ENCODE measurements at places on chromosomes 5 and 9.

DNA sequence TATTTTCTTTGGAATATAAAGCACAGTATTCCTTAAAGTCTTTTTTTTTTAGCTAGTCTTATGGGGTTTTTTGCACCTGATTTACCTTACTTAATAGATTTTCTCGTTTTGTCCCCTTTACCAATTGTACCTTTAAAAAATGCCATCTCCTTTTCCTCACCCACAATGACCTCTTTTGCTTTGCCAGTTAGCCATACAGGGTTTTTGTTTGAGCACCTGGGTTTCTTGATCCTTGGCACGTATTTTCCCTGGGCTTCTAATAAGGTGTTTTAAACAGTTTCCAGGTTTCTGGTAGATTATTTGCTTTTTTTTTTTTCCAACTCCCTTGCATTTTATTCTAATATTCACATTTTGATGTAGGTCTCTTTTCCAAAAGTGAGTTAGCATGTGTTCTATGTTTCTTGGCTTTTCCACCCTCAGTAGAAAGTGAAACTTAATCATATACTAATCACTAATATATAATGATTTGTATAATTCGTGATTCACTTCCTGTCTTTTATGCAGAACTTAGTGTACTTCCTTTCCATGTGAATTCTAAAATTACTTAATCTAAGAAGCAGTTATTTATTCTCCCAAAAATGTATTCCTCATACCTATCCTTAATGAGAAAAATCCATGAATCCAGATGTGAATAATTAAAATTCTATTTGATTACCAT is 673.9 kb upstream of the RGMB start:
- no peak for DNase-seq

DNA sequence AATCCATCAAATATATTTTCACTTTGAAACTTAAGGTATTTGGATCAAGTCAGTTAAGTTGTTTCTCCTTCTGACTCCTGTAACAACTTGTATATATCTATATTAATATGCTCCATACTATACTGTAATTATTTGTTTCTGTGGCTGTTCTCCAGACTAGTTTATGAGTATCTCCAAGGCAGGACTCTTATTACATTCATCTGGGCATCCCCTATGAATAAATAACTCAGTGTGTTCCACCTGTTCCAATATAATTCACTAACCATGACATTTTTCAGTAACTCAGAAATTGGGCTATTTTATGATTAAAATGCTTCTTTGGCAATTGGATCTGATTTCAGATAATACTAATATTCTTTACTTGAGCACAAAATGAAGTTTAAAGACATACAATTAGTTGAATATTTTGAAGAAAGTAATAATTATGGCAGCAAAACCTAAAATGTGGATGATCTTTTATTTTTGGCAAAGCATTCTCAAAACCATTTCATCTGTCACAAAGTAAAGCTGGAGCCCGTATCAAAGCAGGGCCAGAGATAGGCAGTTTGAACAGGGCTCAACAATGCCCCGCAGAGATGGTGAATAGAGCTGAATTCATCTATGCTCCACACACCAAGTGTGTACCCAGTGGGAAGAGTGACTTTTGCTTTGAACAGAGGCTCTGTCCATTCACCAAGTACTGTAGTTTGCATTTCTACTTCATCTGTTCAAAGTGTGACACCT is 314.3 kb downstream of the PDE4D start:
- DNase-seq: no peak

DNA sequence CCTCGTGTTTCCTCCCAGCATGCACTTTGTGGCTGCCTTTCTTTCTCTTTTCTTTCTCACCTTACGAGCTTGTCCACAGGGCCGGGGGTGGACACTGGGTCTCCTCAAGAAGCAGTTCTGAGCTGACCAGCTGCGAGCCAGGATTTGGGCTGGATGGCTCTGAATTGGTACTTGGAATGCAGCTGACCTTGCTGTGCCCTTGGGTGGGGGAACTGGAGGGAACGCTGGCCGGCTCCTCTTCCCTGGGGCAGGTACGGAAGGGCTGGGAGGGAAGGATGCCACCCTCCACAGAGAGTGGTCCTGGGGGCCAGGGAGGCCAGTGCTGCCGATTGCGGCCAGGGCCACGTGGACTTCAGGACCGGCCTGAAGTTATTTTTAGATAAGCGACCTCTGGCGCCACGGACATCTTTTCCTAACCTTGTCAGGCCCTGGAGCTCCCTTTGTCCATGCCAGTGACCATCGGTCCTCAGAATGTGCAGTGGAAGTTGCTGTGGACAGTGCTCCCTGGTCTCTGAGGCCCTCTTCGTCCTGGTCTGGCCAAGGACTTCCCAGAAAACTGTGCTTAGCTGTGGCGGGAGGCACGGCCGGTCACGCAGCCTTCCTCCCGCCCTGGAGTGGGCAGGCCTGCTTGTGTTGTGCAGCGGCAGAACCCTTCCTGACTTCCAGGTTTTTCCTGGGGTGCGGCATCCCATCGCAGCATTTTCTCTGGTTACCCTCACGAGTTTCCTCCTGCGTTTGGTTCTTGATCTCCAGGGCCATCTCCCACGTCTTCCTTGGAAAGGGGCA is 13.5 kb upstream of the AHRR start:
- DNase-seq: no peak

- no peak for DNase-seq
Measured at GRCh38 chr5:54517174-54517511, 416 bp upstream of the SNX18 start.

DNA sequence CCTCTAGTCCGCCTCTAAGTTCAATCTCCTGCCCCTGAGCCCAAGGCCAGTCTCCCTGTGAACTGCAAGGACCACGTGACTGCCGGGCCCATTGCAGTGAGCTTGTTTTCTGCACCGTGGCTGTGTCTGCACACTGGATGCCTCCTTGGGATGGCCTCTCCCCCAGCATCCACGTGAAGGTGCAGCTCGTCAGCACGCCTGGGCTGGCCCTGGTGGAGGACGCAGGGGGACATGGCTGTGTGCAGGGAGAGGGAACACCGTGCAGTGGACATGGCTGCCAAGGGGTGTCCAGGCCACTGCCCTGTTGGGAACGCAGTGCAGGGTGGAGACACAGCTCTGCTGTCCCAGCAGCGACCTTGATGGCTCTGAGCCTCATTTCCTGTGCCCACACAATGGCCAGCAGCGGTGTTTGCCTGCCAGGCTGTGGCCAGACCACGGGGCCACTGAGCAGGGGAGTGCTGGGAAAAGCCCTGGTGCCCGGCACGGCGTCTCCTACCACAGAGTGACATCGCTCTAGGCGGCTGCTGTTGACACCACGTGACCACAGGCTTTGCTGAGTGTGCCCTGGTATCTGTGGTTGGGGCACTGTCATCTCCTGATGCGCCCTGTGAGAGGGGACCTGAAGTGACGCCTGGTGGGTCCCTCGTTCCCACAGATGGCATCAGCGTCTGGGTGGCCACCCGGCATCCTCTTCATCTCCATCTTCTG is 26.9 kb upstream of the EXOC3 start:
- DNase-seq: peak; percentile 42

DNA sequence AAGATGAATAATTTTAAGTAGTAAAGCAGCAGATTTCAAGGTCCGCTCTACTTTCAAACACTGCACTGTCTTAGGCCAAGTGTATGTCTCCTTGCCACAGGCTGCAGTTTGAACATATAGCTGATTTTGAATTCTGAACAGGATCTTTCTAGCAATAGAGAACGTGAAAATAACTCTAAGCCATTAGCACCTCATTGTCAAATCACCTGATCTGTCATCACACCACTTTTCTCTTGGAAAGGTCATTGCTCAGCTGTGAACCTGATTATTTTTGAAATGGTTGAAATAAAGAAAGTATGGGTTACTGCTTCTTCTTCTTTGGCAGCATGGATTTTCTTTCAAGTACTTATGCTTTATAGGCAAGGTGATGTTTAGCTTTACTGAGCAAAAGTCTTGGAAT is 357.0 kb upstream of the RORB start:
- DNase-seq: no peak

- no peak for DNase-seq
Measured at GRCh38 chr5:106964132-106964531, 706.6 kb downstream of the EFNA5 start.

DNA sequence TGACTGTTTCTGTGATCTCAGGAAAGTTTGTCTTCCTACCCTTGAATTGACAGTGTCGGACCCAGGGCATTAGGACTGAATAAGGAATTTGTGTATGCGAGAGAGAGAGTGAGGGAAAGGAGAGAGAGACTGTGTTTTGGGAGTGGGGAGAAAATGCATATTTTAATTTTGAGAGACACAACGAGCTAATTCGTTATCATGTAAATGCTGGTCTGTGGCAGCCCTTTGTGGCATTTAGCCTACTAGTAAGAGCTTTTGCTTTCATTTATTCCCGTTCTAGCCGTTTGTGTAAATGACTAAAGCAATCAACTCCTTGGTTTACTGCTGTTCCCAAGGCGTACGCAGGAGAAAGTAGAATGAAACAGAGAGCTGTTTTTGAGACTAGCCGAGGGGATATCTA is 79.8 kb upstream of the MAMDC2 start:
- DNase-seq: no peak

- DNase-seq: no peak
Measured at GRCh38 chr9:123454361-123454760, 98.4 kb downstream of the CRB2 start.

DNA sequence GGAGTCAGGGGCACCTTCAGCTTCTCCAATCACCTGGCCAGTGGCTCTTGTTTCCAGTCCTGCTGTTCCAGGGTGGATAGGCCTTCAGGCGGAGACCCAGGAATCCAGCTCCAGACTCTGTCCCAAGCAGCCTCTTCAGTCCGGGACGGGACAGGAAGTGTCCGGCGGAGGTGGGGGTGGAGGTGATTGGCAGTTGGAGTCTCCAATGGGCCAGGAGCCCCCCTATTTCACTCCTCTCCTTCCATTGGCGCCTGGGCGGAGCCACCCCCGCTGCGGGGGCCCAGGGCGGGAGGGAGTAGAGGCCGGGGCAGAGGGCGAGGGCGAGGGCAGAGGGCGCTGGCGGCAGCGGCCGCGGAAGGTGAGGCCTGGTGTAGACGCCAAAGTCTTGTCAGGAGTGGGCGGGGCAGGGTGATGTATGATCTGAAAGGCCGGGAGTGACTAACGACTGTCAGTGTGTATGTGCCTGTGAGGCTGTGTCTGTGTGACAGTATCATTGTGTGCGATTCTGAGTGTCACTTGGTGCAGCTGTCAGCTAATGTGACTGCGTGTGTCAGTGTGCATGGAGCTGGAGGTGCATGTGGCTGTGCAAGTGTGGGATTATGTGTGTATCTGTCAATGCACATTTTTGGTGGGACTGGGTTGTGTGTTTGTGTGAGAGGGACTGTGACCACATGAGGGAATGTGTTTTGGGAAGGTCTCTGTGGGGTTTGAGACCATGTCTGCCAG is at the start of gene IL11RA:
Gene IL11RA (plus strand): TSS at position 310 of the 726 bp plus-strand sequence. CDS start 3,033 bp downstream, outside the sequence.
- no peak for DNase-seq

DNA sequence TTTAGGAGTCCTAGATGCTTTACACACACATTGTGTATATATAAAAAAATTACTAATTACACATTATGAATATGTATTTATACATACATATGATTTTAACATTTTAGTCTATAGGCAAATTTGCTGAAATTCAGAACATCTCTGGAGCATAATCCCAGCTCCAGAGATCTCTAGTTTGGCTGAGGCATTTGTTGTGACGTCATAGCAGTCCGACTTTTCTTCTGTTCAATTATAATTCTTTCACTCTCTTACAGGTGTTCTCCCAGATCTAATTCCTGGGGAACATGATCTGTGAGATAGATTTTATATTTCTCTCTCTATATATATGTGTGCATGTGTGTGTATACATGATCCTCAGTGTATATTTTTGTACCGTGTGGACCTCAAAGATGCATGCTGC is 1876.2 kb downstream of the EFNA5 start:
- DNase-seq: no peak

DNA sequence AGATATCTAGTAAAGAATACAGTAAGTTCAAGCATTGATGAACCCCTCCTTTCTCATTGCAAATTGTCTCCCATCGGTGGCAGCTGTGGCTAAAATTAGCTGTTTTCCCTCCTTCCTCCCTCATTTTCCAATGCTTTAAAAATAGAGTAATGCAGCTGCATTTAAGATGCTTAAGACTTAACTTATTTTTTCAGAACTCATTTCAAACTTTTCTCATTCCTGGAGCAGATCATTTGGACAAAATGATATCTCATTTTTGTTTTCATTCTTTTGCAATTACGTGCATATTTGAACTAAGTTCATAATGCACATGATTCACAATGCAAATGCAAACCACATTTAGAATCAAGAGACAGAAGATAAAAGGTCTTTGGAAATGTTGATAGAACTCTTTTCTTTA is 14.6 kb downstream of the HSPB3 start:
- DNase-seq: no peak

DNA sequence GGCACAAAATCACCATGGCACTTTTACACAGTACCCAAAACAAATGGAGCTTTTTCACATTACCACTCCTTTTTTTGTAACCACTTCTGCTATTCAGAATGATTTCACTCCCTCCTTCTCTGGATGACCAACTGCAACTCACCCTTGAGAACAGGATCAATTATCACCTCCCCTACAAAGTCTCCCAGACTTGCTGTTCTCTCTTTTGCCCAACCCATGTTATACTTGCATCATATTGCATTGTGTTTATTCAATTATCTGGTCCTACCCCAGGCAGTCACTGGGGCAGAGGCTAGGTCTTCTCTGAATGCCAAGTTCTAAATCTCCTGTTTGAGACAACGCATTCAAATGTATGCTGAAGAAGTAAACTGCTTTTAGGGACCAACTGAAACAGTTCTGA is 96.0 kb downstream of the GPR21 start:
- no peak for DNase-seq

- peak; percentile 19 for DNase-seq
Measured at GRCh38 chr5:179612577-179613459, 10.7 kb downstream of the HNRNPH1 start.

- DNase-seq: no peak
Measured at GRCh38 chr5:102670224-102670836, 84.8 kb upstream of the PAM start.

DNA sequence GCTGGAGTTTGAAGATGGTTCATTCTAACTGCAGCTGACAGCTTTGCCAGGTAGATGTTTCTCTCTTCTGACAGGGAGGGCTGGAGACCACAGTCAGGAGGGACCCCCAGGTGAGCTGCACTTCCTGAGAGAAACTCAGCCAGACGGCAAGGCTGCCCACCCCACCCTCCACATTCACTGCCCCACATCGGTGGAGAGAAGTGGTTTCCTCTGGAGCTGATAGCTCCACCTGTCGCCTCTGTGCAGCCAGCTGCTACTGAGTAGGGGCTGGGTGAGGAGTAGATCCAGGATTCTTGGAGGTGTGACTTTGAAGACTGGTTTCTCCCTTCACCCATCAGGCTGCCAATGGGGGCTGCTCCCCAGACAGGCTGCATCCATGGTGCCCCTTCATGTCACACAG is 175.0 kb downstream of the CARTPT start:
- no peak for DNase-seq

DNA sequence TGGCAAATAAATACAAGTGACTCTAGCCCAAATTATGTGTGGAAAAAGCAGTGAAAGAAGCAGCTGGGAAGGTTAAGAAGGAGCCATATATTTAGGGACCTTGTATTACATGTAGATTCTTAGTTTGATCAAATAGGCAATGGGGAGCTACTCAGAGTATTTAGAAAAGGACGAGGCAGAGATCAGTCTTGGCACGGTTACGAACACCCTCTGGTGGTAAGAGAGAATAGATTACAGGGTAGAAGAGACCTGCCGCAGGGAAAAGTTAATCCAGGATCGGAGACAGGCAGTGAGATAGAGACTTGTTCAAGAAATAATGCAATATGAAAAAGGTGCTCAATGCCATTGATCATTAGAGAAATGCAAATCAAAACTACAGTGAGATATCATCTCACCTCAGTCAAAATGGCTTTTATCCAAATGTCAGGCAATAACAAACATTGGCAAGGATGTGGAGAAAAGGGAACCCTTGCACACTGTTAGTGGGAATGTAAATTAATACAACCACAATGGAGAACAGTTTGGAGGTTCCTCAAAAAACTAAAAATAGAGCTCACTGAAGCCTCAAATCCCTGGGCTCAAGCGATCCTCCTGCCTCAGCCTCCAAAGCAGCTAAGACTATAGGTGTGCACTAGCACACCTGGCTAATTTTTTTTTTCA is 12.0 kb downstream of the INIP start:
- no peak for DNase-seq
